Stimulated activated CD8-positive, alpha-beta memory T cell treated with anti-CD3 and anti-CD28 coated beads, Interleukin-15, amount 100 ng/mL, for 24 hours (primary cell): ENCODE measurements at places on chromosomes 7 and 10.

GRCh38 chr10:7818295-7819120 lies at the start of gene TAF3:
TAF3 (plus strand) TSS chr10:7818505; CDS start chr10:7818710, 205 bp downstream.
- DNase-seq, result peak; percentile 90

GRCh38 chr7:29748286-29749099 lies 57.8 kb upstream of the WIPF3 start:
- no peak for DNase-seq

DNA sequence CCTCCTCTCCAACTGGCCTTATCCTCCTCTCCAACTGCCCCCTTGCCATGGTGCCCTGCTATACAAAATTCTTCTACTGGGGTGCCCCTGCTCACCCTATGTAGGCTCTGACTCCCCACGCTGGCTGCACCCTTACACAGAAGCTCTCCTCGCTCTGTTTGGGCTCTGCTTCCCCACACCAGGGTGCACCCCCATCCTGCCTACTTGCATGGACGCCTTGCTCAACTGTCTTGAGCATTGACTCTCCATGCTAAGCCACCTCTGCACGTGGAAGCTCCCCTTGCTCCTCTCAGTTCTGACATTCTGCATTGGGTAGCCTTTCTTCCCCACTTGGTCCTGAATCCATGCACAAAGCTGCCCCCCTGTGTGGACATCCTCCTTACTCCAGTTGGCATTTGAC lies 231.1 kb downstream of the GFRA1 start:
- no peak for DNase-seq

GRCh38 chr10:127418536-127419168 lies 130.5 kb upstream of the NPS start:
- no peak for DNase-seq

- no peak for DNase-seq
Measured at GRCh38 chr7:150983893-150984368, 5.8 kb upstream of the KCNH2 start.

GRCh38 chr10:87700031-87700796 lies 40.5 kb downstream of the PAPSS2 start:
- no peak for DNase-seq
